ENCODE measurements at places on chromosomes 2 and 18.

- H3K36me3 ChIP-seq = peaks cover 6% of the 10 kb centered on the region
- H3K27ac ChIP-seq = no peak overlapping the region
- no peak overlapping the region for H3K4me3 ChIP-seq
- no peak for DNase-seq
- H3K4me1 ChIP-seq = no peaks in the 10 kb centered on the region
These were observed 1579.3 kb downstream of the SUCLG1 start for GRCh38 chr2:82879803-82880202.

- peaks cover 11% of the 10 kb centered on the region for H3K4me1 ChIP-seq
- H3K4me3 ChIP-seq = no peak overlapping the region
- peaks cover 6% of the 10 kb centered on the region for H3K27me3 ChIP-seq
- peaks cover 1% of the 10 kb centered on the region for H3K36me3 ChIP-seq
- no peak overlapping the region for H3K27ac ChIP-seq
These were observed 24.2 kb upstream of the RHOB start for GRCh38 chr2:20422402-20423271.

DNA sequence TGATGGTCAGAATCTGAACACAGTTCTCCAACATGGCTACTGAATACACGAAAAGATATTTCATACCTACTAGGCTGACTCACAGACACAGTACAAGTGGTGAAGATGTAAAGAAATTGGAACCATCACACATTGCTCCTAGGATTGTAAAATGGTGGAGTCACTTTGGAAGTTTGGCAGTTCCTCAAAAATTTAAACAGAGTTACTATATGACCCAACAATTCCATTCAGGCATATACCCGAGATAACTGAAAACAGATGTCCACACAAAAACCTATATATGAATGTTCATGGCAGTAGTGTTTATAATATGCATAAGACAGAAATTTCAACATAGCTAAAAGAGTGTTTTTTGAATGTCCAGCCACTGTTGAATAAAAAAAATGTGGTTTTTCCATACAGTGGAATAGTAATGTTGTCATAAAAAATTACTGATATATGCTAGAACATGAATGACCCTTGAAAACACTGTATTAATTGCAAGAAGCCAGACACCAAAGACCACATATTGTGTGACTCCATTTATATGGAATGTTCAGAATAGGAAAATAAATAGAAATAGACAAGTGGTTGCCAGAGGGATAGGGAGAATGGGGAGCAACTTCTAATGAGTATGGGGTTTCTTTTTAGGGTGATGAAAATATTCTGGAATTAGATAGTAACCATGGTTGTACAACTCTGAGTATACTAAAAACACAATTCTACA, 10.1 kb downstream of the RMP24 start:
- peaks cover 7% of the 10 kb centered on the region for H3K36me3 ChIP-seq
- H3K27me3 ChIP-seq = no peaks in the 10 kb centered on the region
- peak overlapping the region; percentile 24 for H3K27ac ChIP-seq
- H3K4me1 ChIP-seq = no peaks in the 10 kb centered on the region
- no peak for DNase-seq
- no peak overlapping the region for H3K4me3 ChIP-seq

DNA sequence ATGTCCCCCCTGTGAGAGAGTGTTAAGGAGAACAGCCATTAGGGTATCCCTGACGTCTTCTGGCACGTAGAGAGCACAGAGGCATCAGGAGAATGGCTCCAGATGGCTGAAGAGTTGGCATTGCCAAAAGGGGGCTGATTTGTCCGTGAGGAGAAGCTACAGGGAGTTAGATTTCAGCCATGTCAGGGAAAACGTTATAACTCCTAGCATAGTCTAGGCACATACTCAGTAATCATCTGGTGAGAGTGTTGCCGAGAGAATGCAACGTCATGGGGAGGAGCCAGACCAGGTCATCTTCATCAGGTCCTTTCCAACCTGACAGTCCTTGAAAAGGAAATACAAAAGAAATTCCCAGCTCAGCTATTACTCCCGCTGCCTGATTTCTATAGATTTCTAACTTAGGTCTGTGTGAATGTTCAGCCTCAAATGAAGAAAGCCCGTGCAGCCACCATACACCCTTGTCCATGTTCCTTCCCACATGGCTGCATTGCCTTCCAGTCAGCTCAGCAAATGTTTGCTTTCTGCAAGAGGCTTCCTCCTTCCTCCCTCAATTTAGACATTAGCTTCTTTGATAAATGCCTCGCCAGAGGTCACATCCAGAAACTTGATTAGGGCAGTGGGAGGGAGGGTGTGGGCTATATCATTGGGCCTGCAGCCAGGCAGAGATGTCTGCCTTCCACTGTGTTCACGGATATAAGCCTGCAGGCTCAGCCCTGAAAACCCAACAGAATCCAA, 93.0 kb downstream of the STPG4 start:
- peaks cover 6% of the 10 kb centered on the region for H3K36me3 ChIP-seq
- no peak overlapping the region for H3K27ac ChIP-seq
- H3K27me3 ChIP-seq = no peaks in the 10 kb centered on the region
- H3K4me1 ChIP-seq = peaks cover 9% of the 10 kb centered on the region
- DNase-seq = no peak

DNA sequence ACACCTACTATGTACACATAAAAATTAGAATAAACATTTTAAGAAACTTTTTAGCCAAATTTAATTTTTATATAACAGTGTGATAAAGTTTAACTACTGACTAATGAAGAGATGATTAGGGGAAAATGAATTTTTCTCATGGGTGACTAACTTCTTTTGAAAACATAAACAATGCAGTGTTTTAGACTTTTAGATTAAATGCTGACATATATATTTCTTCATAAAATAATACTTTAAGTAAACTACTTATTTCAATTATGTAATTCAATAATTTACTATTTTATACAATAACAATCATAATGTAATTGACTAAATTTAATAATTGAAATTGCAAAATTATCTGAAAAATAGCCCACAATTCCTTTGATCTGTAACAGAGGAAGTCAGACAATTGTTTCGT, 233.3 kb upstream of the PXDN start:
- H3K4me1 ChIP-seq = no peaks in the 10 kb centered on the region
- no peak overlapping the region for H3K4me3 ChIP-seq
- no peaks in the 10 kb centered on the region for H3K36me3 ChIP-seq

DNA sequence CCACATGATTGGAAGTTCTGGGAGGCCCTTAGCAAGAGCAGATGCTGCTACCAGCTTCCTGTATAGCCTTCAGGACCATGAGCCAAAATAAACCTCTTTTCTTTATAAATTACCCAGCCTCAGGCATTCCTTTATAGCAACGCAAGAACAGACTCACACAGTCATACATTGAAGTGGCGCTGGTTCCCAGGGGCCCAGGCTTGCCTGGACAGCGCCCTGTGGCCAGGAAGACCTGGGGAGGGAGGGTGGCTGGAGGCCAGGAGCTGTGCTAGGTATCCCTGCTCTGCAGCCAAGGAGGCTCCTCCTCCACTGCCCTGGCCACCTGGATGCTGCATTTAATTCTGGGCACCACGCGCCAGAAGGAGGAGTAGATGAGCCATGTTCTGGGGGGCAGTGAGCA, 98.1 kb downstream of the AGAP1 start:
- H3K27me3 ChIP-seq = no peaks in the 10 kb centered on the region
- no peak overlapping the region for H3K27ac ChIP-seq
- no peaks in the 10 kb centered on the region for H3K4me1 ChIP-seq
- no peaks in the 10 kb centered on the region for H3K36me3 ChIP-seq
- H3K4me3 ChIP-seq = no peak overlapping the region

DNA sequence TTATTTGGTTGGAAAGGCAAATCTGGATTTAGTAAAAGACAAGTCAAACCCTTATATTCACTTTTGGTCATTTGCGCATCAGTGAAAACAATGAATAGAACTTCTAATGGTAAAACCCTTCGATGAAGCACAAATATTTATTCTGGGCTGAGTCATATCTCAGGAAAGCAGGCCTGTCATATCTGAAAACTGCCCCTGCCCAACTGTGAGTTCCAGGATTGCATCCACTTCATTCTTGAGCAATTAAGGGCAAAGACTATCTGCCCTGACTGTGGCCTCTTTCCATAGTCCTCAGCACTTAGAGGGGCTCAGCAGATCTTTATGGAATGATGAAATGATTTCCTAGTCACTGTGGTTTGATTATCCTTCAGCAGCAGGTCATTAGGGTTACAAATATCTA, 795.2 kb upstream of the ID2 start:
- no peaks in the 10 kb centered on the region for H3K36me3 ChIP-seq
- no peak overlapping the region for H3K4me3 ChIP-seq
- H3K27me3 ChIP-seq = no peaks in the 10 kb centered on the region
- no peak for DNase-seq

- no peaks in the 10 kb centered on the region for H3K27me3 ChIP-seq
- no peak overlapping the region for H3K4me3 ChIP-seq
- no peak overlapping the region for H3K27ac ChIP-seq
- no peak for DNase-seq
- H3K4me1 ChIP-seq = no peaks in the 10 kb centered on the region
These were observed 238.5 kb upstream of the RGPD4 start for GRCh38 chr2:107588181-107588580.

DNA sequence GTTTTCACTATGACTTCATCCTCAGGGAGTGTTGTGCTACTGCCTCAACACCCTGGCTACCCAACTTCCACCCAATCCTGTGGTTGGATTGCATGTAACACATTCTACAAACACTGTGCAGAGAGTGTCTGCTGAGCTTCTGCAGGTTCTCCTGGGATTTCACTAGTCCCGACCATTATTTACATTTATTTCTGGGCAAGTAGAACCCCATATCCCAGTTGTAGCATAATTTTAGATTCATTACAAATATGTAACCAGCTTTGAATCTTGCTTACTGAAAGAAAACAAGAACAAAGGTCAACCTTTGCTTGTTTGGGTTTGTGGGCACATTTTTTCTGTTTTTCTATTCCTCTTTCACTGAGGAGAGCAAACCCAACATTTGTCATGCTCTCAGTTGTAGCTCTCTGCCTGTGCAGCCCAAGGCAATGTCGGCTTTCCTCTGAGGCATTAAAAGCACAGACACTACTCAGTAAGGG, 2036.1 kb upstream of the LRRTM1 start:
- H3K4me1 ChIP-seq = no peaks in the 10 kb centered on the region
- no peaks in the 10 kb centered on the region for H3K27me3 ChIP-seq
- no peak overlapping the region for H3K4me3 ChIP-seq
- H3K27ac ChIP-seq = no peak overlapping the region
- peaks cover 2% of the 10 kb centered on the region for H3K36me3 ChIP-seq

DNA sequence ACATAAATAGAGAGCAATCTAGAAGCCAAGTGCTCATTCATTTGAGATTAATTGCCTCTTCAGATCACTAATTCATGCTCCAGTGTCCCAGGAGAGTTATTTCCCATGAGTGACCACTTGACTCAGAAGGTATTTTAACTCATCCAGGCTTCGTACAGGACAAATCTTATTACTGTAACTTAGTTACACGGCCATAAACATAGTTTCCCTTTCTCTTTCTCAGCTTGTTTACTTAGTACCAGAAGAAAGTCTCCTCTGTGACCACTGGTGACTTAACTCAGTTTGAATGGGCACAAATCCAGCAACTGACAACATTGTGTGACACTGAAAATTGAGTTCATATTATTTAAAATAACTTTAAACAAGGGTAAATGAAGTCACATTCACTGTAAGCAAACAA, 25.3 kb downstream of the MMADHC start:
- H3K27ac ChIP-seq = no peak overlapping the region
- H3K36me3 ChIP-seq = no peaks in the 10 kb centered on the region
- no peak overlapping the region for H3K4me3 ChIP-seq
- no peaks in the 10 kb centered on the region for H3K27me3 ChIP-seq
- DNase-seq = no peak

GRCh38 chr2:152585830-152586484, 131.3 kb downstream of the PRPF40A start:
- no peaks in the 10 kb centered on the region for H3K36me3 ChIP-seq
- H3K4me1 ChIP-seq = peaks cover 22% of the 10 kb centered on the region
- no peak for DNase-seq
- H3K27ac ChIP-seq = no peak overlapping the region

GRCh38 chr2:19146867-19147266, 211.6 kb downstream of the OSR1 start:
- no peak overlapping the region for H3K27ac ChIP-seq
- no peak overlapping the region for H3K4me3 ChIP-seq
- no peaks in the 10 kb centered on the region for H3K27me3 ChIP-seq

- H3K27ac ChIP-seq = no peak overlapping the region
- no peak for DNase-seq
- no peaks in the 10 kb centered on the region for H3K27me3 ChIP-seq
These were observed 10.2 kb downstream of the NEDD4L start for GRCh38 chr18:58054041-58054781.

GRCh38 chr18:50796495-50796894, 23.3 kb downstream of the MRO start:
- H3K36me3 ChIP-seq = no peaks in the 10 kb centered on the region
- DNase-seq = no peak
- peaks cover 39% of the 10 kb centered on the region for H3K27me3 ChIP-seq
- no peaks in the 10 kb centered on the region for H3K4me1 ChIP-seq
- no peak overlapping the region for H3K27ac ChIP-seq

- peaks cover 19% of the 10 kb centered on the region for H3K4me1 ChIP-seq
- peak overlapping the region; percentile 91 for H3K27ac ChIP-seq
- peak overlapping the region; percentile 82 for H3K4me3 ChIP-seq
- peak; percentile 78 for DNase-seq
These were observed 9.7 kb upstream of the IL1RN start for GRCh38 chr2:113117541-113118262.

DNA sequence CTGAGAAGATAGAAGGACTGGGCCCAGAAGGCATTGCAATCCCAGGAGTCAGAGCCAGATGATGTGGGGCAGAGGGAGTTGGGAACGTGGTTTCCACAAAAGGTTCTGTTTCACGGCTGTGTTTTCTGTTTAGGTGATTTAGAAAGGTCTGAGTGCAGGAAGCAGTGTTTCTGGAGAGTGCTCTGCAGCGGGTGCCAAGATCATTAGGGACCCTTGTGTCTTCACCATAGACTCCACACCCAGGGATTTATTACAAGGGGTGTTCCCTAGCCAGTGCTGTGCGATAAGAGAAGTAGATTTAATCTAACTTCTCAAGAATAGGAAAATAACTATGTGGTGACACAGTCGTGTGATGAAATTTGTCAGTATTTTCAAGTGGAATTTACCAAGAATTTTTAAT, 221.1 kb upstream of the TPO start:
- H3K27ac ChIP-seq = no peak overlapping the region
- peaks cover 10% of the 10 kb centered on the region for H3K36me3 ChIP-seq
- H3K4me1 ChIP-seq = no peaks in the 10 kb centered on the region
- H3K27me3 ChIP-seq = no peaks in the 10 kb centered on the region
